Thoracic aorta endothelial cell (primary cell): ENCODE measurements at places on chromosomes 3 and 15. TPM values are rescaled to one million over a fixed set of nuclear protein-coding genes. Genes with fewer than 3 reads are reported as not detected.

Gene ADGRG7
- not detected in 2 replicates for total RNA-seq

Gene LRRC15
- under 0.01 TPM in 1 of 2 replicates, not detected in the other for total RNA-seq

Gene ARNT2
- 0.27 and 0.93 TPM in 2 replicates for total RNA-seq

Gene PTH1R
- total RNA-seq = 0.36 TPM in 1 of 2 replicates, not detected in the other

Gene XCR1
- not detected in 2 replicates for total RNA-seq

Gene FYCO1
- 20.5 and 25.1 TPM in 2 replicates for total RNA-seq

Gene CCR3
- total RNA-seq = not detected in 2 replicates

Gene LRRIQ4
- total RNA-seq = under 0.01 and 0.07 TPM in 2 replicates

Gene PPP1R14D
- not detected in 2 replicates for total RNA-seq

Gene ROBO2
- under 0.01 TPM in 1 of 2 replicates, not detected in the other for total RNA-seq

Gene MUC20
- total RNA-seq = not detected in 2 replicates
